ENCODE measurements at places on chromosomes 16 and 17.

DNA sequence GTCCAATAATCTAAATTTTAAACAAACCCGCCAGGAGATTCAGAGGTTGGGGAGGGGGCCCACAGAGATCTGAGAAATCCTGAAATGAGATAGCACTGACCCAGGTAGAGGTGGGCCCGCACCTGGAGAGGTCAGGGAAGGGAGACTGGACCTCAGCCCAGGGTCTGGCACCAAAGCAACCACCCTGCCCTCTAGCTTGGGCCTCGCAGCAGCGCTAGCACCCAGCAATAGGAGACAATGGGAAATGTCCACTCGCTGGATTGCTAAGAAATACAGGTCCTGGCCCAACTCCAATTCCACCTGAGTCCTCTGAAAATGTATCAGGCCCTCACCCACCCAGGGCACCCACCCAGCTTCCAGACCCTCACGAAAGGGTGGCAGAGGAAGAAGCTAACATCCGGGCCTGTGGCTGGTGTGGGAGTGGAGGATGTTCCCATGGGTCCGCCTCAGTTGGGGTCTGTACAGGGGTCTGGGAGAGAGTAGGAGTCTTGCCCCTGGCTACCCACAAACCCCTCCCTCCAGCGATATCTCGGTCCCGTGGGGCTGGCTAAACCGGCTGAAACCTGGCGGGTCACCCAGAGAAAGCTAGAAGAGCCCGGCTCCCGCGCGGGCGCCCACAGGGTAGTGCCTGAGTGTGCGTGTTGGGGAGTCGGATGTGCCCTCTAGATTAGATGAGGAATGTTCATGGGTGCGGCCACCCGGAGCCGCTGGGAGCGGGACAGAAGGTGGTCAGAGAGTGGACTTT lies 1.1 kb downstream of the PLLP start:
- DNase-seq: no peak

GRCh38 chr16:27226976-27227705 lies 23.8 kb downstream of the KDM8 start:
- DNase-seq: no peak

- DNase-seq: no peak
Observed at GRCh38 chr16:13521356-13521755, 398.6 kb upstream of the ERCC4 start.

DNA sequence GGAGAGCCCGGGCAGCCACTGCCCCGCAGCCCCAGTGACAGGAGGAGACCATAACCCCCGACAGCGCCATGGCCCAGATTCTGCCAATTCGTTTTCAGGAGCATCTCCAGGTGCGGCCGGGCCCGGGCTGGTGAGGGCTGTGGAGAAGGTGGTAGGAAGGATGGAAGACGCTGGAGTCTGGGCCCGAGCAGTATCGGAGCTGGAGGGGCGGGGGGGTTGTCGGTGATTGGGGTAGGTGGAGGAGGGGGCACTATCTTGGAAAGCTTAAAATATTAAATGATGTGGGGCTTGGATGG lies 317 bp downstream of the CLTC start:
- no peak for DNase-seq

DNA sequence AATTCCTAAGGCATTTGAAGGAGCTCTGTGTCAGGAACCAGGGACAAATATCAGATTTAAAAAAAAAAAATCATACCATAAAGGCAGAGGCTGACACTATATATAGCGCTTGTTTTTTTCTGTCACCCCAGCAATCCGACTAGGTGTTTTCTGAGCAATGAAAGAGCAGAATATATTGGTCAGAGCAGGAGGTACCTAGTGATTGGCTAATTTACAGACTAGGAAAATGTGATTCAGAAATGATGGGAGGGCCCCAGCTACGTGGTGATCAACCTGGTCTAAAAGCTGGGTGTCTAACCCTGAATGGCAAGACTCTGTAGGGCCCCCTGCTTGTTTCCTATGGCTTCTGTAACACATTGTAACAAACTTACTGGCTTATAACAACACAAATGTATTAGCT lies 195.5 kb upstream of the XYLT1 start:
- no peak for DNase-seq

GRCh38 chr17:957856-958421 lies 21.6 kb downstream of the NXN start:
- no peak for DNase-seq

DNA sequence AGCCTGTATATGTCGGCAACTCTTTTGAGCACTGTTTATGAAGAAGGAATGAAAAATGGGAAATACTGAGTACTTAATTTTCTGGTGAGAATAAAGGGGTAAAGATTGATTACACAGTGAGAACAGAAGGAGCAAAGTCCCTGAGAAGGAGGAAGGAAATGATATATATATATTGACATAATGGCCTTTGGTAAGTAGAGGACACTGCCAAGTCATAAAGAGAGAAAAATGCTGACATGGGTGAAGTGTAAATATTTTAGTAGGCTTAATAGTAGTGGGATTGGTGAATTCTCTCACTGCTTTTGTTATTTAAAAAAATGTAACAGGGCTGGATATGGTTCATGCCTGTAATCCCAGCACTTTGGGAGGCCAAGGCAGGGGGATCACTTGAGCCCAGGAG lies 16.2 kb downstream of the VMP1 start:
- DNase-seq: no peak

GRCh38 chr16:4790871-4791270 lies 2.7 kb upstream of the SEPTIN12 start:
- no peak for DNase-seq

DNA sequence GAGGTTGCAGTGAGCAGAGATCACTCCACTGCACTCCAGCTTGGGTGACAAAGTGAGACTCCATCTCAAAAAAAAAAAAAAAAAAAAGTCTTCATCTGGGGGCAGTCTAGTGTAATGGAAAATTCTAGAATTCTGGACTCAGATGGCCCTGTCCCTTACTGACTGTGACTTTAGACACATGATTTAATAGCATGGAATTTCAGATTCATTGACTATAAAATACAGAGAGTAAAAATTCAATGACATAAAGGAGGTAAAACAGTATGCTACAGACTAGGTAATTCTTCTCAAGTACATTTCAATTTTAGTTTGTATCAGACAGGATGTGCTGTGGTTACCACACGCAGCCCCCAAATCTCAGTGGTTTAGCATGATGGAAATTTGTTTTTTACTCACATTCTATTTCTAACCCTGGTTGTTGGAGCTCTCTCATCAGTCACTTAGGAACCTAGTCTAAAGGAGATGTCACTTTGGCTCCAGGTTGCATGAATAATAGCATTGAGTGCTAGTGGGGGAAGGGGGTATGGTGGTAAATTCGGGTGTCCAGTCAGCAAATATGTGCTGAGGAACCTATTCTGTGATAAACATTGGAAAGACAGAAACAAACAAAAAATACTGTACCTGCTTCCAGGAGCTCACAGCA lies 444.0 kb downstream of the XYLT1 start:
- DNase-seq: no peak

DNA sequence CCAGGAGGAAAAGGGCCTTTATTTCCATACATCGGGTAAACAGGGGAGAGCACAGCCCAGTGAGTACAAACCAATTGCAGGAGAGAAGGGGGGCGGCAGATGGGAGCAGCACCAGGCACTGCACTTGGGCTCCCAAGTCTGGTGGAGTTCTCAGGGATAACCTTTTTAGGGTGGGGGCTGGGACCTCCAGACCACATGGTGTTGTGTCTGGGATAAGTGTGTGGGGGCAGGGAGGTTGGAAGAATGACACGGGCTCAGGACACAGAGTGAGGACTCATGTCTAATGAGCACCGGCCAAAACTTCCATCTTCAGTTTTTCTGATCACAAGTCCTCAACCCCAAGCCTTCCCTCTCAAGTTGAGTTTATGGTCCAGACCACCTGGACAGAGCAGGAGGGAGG lies 30.6 kb downstream of the PIPOX start:
- no peak for DNase-seq

GRCh38 chr16:89332902-89333245 lies 115.4 kb downstream of the ZNF778 start:
- no peak for DNase-seq

- no peak for DNase-seq
Observed at GRCh38 chr16:73616770-73617169, 568.8 kb upstream of the ZFHX3 start.

- DNase-seq: no peak
Observed at GRCh38 chr17:80511222-80512180, 33.1 kb upstream of the RPTOR start.

- DNase-seq: no peak
Observed at GRCh38 chr16:1445518-1446203, 1.3 kb upstream of the CCDC154 start.

DNA sequence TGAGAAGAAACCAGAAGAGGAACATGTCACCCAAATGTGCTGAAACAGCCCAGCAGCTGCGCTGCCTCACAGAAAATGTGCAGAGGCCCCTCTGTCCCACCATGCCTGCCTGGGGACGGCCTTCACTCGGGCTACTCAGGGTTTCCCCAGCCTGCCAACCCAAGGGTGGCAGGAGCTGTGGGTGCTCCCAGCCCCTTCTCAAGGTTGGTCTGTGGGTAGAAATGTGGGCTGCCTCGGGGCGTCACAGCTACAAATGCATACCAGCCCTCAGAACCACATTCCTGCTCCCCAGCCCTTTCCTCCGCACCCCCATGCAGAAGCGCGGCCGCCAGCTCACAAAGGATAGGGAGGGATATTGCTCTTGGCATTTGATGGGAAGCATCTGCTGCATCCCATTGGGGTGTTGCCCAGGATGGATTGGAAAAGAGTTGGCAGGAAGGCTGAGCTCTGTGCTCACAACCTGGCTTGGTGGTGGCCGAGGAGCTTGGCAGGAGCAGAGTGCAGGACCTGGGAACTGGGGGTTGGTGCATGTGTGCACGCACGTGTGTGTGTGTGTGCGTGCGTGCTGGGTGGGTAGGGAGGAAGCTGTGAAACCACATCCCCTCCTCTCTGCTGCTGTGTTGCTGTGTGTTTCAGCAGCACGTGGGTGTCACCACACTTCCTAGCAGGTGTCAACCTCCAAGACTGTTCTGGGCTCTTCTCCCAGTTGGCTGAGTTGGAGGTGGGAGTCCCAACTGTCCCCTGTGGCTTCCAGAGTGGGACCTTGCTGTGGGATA lies 304.4 kb downstream of the SEC14L1 start:
- no peak for DNase-seq

DNA sequence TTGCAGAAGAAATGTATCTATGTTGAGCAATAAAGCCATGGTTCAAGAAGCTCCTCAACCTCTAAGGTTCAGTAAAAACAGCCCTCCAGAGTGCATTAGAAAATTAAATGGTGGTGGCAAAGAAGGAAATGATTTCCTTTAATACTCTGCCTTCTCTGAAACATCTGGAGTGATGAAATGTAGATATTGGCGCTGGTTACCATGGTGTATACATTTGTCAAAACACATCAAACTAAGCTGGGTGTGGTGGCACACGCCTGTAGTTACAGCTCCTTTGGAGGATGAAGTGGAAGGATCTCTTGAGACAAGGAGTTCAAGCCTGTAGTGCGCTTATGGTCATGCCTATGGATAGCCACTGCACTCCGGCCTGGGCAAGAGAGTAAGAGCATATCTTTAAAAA lies 6.0 kb downstream of the CAPNS2 start:
- DNase-seq: no peak

DNA sequence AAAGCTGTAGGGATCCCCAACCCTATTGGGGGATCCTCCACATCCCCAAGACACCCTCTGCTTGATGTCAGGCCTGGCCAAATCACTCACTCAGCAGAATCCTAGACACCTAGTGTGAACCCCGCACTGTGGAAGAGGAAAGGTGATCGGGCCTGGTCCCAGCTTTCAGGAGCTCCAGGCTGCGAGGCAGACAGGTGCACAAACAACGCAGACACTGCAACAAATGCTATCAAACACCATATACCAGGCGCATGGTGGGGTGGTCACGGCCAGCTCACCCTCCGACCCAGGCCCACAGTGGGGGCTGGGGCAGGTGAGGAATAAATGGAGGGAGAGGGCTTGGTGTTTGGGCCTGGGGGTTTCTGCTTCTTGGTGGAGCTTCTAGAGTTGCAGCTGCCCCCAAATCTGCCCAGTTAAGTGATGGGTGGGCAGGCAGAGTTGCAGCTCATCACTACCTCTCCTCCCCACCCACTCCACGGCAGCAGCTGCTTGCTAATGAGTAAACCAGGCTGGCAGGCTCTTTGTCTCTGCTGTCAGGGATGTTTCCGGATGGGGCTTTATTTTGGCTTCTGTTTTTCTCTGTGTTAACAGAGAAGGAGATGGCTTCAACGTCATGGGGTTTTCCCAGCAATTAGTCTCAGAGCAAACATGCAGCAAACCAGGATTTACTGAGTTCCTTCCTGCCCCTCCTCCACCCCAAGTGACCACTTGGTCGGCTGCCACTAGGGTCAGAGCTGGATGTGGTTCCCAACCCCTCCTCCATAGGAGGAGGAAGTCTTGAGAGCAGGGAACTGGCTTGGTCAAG lies 46.6 kb downstream of the PECAM1 start:
- no peak for DNase-seq

- no peak for DNase-seq
Observed at GRCh38 chr16:1177750-1178149, 24.8 kb downstream of the CACNA1H start.

- DNase-seq: no peak
Observed at GRCh38 chr16:10862438-10862837, 14.6 kb upstream of the CIITA start.

DNA sequence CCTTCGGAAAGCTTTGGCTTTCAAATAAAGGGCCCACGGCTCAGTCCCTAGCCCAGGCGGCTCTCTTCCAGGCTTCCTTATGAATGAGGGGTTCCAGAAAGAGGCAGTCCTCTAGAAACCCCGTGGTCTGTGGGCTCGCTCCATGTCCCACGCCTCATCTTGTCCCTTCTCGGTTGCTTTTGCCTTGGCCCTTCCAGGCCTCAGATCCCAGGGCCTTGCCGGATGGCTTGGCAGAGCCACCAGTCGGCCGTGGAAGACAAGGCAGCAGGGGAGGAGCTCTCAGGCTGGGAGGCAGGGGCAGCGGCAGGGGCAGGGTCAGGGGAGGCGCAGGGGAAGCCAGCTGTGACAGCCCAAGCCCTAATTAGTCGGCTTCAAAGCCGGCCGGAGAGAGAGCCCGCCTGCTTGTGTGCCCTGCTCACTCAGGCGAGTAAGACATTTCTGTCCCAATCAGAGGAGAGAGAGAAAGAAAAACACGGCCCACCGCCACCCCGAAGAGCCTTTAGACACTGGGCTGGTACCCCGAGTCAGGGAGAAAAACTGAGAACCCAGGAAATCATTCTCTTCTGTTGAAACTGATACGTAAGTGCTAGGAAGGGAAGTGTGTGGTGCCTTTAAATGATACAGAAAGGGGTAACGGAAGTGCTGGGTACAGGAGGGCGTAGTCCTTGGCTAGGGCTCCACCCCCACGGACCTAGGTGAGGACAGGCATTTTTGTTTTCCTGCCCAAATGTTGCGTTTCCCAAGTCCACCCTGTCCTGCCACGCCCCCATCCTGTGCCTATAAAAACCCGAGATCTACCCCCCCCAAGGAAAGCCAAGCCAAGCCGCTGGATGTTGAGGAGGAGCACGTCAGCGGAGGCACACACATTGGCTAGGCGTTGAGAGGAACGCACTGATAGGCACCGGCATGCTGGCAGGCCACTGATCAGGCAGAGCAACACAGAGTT lies 27.8 kb upstream of the MEIOC start:
- DNase-seq: no peak

DNA sequence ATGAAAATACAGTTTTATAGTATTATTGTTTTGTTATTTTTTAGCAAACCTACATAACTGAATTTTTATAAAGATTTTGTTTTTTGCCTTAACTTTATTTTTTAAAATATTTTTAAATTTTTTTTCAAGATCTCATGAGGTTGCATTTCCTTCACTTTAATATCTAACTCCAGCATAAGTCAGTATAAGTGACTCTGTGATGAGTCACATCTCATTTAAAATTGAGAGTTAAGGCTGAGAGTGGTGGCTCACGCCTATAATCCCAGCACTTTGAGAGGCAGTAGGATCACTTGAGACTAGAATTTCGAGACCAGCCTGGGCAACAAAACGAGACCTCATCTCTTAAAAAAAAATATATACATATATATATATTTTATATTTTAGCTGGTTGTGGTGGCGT lies 44.0 kb downstream of the NLK start:
- DNase-seq: no peak
